ENCODE measurements at places on chromosomes 2 and 18.

GRCh38 chr18:39838831-39839230, 2116.2 kb upstream of the PIK3C3 start:
- no peak for DNase-seq

DNA sequence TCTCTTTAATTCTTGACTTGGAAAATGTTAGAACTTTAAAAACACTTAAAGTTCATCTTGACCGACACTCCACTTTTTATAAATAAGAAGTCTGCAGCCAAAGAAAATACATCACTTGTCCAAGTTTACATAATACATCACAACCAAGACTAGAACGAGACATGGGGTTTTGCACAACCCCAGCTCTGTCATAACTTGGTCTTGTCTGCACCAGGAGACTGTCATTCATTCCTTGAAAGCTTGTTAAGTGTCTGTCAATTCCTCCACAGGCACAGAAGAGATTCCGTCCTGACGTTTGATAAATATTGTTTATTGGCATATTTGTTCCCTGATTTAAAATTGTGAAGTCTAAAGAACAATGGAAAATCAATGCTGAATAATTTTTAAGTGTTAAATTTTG, 139.5 kb upstream of the SETBP1 start:
- DNase-seq, result no peak

- DNase-seq, result no peak
Measured at GRCh38 chr2:39160982-39161381, 40.1 kb upstream of the SOS1 start.

DNA sequence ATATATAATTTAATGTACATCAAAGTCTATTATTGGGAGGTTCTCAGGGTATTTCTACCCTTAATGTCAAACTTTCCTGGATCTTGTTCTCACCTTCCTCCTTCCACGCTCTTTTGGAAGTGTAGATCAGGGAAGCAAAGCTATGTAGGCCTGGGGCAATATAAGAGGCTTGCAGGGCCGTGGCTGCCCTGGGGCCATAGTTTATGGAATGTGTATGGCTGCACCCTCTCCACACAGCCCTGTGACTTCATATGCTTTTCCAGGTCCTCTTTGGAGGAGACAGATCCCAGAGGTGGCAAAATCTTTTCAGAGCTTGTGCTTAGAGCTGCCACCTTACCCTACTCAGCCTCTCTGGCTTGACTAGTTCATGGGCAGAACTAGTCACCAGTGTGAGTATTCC, 82.9 kb downstream of the PLB1 start:
- DNase-seq, result no peak

DNA sequence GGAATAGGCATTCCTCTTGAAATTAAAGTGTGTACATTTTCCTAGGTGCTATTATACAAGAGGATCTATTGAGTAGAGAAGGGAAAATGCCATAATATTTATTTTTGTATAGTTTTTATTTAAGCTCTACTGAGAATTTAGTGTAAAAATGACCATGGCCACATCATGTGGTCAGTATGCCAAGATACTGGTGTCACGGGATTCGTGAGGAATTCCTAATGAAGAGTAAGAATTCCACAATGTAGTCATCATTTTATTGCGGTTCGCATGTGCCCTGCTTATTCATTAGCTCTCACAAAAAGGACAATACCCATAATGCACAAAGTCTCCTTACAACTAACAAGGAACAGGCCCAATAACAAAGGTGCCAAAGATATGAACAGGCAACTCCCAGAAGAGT, 39.3 kb upstream of the PARD3B start:
- DNase-seq, result no peak

DNA sequence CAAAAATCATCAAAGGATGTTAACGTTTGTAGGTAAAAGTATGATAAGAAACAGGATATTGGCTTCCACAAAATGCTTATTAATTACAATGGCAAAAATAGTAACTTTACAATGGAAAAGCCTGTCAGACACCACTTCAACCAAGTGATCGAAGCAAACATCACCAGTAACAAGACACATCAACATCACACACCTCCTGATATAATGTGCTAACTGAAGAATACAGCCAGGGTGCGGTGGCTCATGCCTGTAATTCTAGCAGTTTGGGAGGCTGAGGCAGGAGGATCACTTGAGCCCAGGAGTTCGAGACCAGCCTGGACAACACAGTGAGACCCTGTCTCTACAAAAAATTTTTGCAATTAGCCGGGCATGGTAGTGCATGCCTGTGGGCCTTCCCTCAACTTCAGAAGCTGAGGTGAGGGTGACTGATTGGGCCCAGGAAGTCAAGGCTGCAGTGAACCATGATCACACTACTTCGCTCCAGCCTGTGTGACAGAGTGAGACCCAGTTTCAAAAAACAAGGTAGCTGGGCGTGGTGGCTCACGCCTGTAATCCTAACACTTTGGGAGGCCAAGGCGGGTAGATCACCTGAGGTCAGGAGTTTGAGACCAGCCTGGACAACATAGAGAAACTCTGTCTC, 15.0 kb downstream of the MGAT4A start:
- DNase-seq, result no peak

DNA sequence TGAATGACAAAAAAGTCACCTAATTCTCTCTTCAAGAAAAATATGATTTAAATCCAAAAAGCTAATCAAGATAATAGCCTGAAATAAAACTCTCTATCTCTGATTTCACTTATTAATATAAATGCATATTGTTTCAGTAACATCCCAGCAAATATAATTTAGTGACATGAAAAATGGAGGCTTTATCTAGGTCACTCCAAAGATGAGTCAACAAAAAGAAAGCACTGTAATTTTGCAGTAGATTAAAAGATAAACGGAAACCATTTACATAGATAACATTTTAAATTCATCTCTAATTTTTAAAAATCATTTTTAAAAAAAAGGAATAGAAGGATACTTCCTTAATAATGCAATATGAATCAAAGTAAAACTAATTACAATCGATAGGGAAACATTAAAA, 76.9 kb downstream of the INPP5D start:
- DNase-seq, result no peak

DNA sequence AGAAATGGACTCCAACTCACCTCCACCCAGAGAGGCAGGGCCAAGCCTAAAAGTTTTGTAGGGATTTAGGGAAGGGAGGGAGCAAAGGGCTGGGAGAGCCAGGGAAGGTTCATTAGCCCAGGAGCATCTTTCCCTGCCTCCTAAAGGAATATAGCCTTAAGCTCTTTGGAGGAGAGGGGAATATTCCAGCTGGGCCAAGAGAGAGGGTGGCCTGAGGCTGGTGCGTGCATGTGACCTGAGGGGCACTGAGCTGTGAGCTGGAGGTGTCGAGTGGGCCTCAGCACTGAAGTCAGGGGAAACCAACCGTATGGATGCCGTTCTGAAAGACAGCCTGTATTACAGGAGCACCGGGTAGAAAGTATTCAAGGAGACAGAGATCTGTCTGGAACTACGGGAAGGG, 112.6 kb downstream of the KLHL29 start:
- no peak for DNase-seq

Data from Right ventricle myocardium inferior (tissue), 1 donor.